ENCODE measurements at places on chromosomes 12 and 14.
A peak's percentile ranks its signal among the peaks of the same experiment; 100 is the strongest.

DNA sequence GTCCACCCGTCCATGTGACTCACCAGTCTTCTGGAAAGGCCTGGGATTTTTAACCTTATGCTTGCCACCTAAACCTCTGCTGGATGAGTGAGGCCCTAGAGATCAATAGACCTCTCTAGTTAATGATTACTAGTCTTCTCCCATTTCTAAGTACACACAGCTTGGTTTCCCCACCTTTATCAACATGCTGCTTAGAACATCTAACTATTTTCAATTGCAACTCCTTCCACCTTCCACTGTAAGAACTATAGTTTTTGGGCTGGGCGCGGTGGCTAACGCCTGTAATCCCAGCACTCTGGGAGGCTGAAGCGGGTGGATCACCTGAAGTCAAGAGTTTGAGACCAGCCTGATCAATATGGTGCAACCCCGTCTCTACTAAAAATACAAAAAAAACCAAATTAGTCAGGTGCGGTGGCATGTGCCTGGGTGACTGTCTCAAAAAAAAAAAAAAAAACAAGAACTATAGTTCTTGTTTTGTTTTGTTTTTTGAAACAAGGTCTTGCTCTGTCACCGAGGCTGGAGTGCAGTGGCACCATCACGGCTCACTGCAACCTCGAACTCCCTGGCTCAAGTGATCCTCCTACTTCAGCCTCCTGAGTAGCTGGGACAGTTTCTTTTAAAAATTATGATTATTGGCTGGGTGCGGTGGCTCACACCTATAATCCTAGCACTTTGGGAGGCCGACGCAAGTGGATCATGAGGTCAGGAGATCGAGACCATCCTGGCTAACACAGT is 18.7 kb upstream of the MDM2 start:
- no peak for DNase-seq

DNA sequence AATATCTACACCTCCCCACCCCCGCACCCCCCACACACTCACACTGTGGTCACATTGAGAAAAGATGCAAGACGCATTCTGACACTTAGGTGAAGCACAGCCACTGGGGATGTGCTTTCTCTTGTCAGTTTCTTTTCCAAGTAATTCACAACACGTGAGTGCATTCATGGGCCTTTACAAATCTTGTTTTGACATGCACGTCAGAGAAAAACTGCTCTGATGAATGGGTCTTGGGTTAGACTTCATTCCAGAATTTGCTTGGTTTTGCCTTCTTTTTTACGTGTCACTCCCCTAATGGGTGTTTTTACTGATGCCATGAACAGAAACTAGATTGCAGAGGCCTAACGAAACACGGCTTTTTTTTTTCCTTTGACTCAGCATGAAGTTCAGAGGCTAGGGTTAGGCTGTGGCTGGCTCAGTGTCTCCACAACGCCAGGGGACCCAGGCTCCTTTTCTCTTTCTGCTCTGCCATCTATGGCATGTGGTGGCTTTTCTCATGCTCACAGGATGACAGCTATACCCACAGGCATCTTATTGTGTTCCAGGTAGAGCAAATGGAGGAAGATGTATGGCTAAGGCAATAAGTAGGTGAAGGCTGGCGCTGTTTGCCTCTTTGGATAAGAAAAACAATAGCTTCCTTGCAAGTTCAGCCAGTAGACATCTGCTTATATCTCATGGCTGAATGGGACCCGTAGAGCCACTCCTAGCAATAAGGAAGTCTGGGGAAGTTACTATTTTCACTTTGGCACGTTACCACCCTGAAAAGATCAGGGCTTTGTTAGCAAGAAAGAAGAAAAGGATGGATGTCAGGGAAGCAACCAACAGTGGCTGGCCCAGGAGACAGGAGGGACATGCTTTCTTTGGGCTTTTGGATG is 253.3 kb downstream of the SLC15A4 start:
- DNase-seq: peak; percentile 59

DNA sequence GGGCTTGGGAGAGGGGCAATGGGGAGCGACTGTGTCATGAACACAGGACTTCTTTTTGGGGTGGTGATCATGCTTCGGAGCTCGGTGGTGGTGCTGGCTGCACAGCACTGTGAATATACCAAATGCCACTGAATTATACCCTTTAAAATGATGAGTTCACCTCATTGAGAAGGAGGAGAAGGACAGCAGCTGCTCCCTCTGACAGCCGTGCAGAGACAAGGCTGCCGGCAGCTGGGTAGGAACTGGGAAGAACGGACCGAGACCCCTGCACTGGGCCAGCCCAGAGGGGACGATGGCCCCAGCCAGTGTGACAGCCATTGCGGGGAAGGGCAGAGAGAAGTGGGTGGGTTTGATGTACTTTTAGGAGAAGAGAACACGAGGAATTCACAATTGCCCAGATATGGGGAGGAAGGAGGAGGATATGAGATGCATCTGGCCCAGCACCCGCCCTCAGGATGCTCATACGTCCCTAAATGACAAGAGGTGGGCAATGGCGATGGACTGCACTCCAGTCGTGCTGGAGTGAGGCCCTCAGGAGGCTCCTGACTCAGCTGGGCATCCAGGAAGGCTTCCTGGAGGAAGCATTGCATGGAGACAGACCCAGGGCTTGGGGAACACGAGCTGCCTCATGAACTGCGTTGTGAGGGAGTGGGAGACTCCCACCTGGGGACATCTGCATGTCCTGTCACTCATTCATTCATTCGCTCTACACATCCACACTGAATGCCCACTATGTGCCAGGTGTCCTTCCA is 64.3 kb upstream of the C14orf180 start:
- no peak for DNase-seq

- DNase-seq: no peak
Observed at GRCh38 chr12:9064815-9065606, 50.7 kb downstream of the A2M start.

GRCh38 chr12:75058228-75058627 is 151.4 kb downstream of the KCNC2 start:
- no peak for DNase-seq

DNA sequence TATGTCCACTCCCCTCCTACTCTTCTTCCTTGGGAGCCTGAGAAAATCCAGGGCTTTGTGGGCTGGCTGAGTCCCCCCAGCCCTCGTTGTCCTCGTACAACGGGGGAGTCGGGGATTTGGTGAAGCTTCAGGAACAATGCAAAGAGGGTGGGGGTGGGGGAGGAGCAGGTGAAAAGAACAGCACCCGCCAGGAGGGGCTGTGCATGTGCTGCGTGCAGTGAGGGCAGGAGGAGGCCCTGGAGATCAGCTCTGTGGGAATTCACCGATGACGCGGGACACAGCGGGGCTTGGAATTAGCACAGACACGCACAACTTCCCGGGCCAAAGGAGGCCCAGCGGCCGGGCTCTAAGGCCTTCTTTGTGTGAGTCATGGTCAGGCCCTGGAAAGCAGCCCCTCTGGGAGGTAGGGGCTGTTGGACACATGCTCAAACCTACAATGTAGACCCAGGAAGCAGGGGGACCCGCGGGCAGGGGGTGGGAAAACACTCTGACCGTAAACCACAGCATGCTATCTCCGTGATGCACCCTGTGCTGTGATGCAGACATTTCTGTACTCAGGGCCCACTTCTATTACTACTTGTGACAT is 32.8 kb downstream of the RBM19 start:
- DNase-seq: no peak

DNA sequence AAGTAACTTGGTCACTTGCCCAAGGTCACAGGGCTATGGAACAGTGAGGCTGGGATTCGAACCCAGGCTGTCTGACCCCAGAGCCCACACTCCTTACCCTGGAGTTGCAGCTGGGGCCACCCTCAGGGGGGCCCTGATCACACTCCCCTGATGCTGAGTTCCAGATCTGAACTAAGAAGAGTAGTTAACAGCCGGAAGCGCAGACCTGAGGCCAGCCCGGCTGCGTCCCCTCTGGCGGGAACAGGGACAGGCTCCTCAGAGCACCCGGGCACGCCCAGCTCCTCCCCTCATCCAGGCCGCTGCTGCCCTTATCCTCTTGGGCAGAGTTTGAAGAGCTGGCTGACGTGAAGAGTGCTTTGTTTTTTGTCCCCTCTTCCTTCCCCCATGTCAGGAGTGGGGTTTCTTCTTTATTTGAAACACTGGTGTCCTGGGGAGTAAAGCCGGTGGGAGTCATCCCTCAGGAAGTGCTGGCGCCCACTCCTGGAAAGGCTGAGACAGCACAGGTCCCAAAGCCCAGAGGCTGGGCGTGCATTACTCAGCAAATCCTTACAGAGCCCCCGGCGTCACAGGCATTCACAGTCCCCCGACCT is 8.7 kb downstream of the PHB2 start:
- peak; percentile 80 for DNase-seq

GRCh38 chr14:104633276-104634137 is 28.9 kb upstream of the TMEM179 start:
- no peak for DNase-seq

GRCh38 chr14:63933110-63933509 is 80.3 kb downstream of the SYNE2 start:
- peak; percentile 10 for DNase-seq

DNA sequence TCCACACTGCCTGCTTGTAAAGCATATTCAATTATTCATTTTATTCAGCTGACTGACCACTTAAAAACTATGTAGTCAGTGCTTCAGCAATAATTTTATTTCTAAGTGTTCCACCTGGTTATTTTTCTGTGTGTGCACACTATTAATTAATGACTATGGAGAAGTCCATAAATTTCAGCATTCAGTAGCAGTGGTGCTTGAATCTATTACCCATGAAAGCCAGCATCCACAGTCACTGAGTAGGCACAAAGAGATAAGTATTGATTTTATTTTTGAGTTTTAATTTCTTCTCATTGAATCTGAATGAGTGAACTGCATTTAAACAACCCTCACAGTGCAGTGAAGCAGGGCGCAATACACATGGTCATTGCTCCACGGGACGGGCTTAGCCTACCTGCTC is 643.1 kb downstream of the GALC start:
- no peak for DNase-seq

- DNase-seq: no peak
Observed at GRCh38 chr14:91232603-91233002, 11.9 kb downstream of the GPR68 start.

- no peak for DNase-seq
Observed at GRCh38 chr12:24695657-24696329, 253.1 kb downstream of the BCAT1 start.

- no peak for DNase-seq
Observed at GRCh38 chr12:27335364-27336281, 3.0 kb downstream of the BMAL2 start.

- DNase-seq: no peak
Observed at GRCh38 chr14:85762526-85762925, 232.6 kb downstream of the FLRT2 start.

GRCh38 chr12:126055521-126055920 is 990.3 kb downstream of the AACS start:
- no peak for DNase-seq

- no peak for DNase-seq
Observed at GRCh38 chr12:131434208-131435125, 276.4 kb upstream of the SFSWAP start.

DNA sequence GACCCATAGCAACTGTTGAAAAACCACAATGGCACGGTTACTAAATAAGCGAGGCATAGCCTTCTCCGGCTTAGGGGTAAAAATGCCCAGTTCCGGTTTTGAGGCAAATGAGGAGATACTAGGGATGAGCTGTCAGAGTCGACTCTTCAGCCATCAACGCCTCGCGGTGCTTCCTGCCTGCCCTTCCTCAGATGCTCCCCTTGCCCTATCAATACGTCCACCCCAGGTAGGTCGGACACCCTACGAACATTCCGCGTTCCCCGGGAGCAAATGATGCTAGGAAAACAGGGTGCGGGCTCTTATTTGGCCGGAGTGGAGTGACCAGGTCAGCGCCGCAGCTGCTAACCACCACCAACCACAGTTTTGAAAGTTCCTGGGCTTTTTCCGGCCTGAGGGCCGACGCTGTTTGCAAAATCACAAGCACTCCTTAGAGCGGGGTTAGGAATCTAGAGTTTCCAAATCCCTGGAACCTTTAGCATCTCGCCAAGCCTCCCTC is 1.2 kb downstream of the SRSF9 start:
- peak; percentile 49 for DNase-seq

- peak; percentile 25 for DNase-seq
Observed at GRCh38 chr14:74611650-74612349, at the start of gene LTBP2. TSS of gene LTBP2 (minus strand) at chr14:74612237. CDS start at chr14:74611944, 293 bp downstream.

DNA sequence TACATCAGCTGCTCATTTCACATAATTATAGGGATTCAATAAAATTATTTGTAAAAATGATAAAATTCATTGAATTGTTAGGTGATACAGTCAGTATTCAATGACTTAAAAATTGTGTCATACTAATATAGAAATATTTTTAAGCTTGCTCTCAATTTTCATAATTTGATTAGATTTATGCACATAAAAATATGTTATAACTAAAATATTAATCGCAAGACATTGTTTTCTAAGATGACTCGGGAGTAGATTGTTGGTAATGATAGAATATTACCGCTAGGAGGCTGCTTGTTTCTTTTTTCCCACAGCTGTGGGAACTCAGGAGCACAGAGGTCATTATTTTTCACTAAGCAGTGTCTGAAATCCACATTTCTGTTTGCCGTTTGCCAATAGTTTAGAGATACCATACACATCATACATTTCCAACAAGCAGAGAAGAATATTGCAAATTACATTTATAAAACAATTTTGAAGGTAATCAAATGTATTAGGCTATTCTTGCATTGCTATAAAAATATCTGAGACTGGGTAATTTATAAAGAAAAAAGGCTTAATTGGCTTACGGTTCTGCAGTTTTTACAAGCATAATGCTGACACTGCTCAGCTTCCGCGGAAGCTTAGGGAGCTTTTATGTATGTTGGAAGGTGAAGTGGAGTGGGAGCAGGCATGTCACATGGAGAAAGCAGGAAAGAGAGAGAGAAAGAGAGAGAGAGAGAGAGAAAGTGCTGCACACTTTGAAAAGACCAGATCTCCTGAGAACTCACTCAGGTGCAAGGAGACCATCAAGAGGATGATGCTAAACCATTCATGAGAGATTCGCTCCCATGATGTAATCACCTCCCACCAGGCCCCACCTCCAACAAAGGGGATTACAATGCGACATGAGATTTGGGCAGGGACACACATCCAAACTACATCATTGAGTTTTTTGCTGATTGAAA is 9.2 kb downstream of the CD69 start:
- DNase-seq: peak; percentile 69

DNA sequence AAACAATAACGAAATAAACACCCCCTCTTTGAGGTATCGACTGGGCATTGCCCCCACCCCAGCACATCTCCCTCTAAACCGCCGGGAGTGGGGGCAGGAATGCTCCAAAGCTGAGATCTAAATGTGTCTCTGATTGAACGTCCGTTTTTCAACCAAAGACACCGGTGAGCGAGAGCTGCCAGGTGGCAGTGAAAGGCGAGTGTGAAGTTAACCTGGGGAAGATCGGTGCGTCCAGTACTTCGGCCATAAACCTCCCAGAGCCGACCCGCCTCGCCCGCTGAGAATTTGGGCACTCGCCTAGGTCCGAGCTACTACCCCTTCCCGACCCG is 625 bp downstream of the ANGEL1 start:
- no peak for DNase-seq

DNA sequence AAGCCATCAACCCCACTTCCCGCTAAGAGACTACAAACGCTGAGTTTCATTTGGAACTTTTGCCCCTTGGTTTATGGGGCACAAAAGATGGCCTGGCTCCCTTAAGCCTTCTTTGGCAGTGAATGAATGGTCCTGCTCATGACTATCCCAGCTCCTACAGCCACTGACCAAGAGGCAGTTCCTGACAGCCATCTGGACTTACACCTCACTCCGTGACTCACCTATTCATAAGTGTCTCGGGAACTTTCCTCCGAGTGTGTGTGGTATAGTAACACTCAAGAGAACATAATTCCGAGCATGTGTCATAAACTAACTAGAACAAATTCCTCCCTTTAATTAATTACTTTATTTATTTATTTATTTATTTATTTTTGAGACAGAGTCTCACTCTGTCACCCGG is 51.9 kb upstream of the NUDT4 start:
- DNase-seq: no peak
